ENCODE measurements at places on chromosomes 5 and 9.

- DNase-seq, result no peak
Measured at GRCh38 chr5:126615286-126615685, 14.5 kb downstream of the PHAX start.

GRCh38 chr9:134205672-134206310 lies 41.4 kb upstream of the RNU6ATAC start:
- no peak for DNase-seq

GRCh38 chr9:14348123-14348372 lies 34.1 kb upstream of the NFIB start:
- no peak for DNase-seq

- no peak for DNase-seq
Measured at GRCh38 chr9:71936066-71936465, 24.6 kb downstream of the C9orf85 start.

- DNase-seq, result no peak
Measured at GRCh38 chr9:5852987-5853386, 20.1 kb upstream of the ERMP1 start.

- DNase-seq, result no peak
Measured at GRCh38 chr9:18495065-18495464, 21.1 kb downstream of the ADAMTSL1 start.

DNA sequence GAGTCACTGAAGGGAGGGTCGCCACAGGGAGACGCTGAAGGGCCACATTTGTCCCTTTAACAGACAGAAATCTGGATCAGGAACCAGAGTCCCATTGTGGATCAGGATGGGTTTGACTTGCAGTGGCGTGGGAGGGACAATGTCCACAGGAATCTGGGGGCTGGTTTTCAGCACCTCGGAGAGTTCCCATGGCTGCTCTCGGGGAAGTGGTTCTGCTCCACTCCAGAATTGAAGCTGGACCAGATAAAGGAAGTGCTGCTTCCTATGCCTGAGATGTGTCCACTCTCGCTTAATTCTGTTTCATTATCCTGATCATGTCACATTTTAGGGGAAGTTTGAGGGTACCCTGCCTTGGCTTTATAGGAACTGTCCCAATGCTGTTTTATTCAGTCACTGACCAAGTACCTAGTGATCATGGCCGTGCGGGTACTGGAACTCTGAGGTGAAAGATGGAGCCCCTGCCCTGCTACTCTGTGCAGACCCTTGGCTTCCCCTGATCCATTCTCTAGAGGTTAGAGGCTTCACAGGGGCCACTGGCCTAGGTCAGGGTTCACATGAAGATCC lies 28.7 kb downstream of the ENHO start:
- no peak for DNase-seq

DNA sequence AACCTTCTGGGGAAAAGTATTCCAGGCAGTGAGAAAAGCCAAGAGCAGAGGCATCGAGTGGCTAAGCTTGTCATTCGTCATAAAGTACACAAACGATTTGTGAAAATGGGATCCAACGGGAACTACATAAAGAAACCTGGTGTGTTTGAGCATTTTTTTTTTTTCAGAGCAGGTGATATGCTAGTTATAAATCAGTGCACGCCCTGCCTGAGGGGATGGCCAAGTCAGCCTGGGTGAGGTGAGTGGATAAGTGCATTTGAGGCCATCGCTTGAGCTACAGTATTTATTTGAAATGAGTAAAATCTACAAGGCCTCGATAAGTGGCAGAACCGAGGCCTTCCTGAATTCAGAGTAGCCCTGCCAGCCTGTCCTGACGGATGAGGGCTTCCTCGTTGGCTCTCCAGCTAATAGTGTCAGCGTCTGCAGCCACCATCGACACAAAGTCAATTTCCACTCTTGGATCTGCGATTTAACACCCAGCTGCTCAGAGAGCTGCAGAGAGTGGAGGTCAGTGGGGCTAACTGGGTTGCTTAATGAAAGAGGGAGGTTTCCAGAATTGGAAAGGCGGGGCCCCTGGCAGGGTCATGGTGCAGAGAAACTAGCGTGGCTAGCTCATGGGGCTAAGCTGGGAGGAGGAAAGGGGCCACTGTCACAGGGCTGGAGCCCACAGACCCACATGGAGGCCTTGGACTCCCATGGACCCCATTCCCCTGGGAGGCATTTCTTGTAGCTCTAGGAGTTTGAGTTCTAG lies 27.3 kb downstream of the PPARGC1B start:
- no peak for DNase-seq

- DNase-seq, result no peak
Measured at GRCh38 chr5:32325062-32325461, 12.3 kb upstream of the MTMR12 start.

- no peak for DNase-seq
Measured at GRCh38 chr5:39199335-39199734, 20.0 kb downstream of the FYB1 start.

DNA sequence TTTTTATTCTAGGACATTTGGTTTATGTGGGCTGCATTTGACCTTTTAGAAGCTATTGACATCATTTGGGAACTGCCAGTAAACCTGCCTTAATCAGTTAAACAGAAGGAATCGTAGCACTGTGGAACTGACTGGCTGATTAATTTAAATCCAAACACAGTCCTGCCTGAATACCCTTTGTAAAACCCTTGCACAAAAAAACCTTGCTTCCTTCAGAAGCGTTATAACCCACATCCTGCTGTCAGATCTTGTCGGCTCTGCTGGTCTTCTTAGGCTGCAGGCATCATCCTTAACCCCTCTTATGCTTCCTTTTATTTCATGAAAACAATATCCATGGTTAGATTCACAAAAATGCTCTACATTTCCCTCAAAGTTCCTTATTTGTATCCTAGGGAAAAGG lies 46.3 kb downstream of the PAM start:
- no peak for DNase-seq

GRCh38 chr5:111670826-111671492 lies 86.0 kb downstream of the NREP start:
- no peak for DNase-seq

GRCh38 chr9:95325221-95325620 lies 7.7 kb upstream of the FANCC start:
- DNase-seq, result no peak

DNA sequence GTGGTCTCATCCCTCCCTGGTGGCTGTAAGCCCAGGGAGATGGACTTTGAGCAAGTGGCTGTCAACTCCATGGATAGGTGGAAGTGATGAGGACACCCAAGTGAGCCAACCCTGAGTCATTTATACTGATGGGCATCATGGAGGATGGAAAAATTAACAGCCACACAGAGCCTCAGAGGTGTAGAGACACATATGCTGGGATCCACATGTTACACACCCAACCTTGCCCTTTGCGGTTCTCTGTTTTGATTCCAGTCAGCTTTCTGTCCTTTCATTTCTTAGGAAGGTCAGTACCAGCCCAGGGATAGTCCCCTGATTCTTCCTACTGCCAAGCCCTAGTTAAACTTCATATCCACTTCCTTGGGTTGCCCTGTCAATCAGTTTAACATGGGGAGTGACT lies 51.9 kb downstream of the PSAT1 start:
- no peak for DNase-seq

- no peak for DNase-seq
Measured at GRCh38 chr9:125904155-125904851, 157.1 kb downstream of the PBX3 start.

- DNase-seq, result no peak
Measured at GRCh38 chr5:168299372-168299771, 7.9 kb downstream of the WWC1 start.

DNA sequence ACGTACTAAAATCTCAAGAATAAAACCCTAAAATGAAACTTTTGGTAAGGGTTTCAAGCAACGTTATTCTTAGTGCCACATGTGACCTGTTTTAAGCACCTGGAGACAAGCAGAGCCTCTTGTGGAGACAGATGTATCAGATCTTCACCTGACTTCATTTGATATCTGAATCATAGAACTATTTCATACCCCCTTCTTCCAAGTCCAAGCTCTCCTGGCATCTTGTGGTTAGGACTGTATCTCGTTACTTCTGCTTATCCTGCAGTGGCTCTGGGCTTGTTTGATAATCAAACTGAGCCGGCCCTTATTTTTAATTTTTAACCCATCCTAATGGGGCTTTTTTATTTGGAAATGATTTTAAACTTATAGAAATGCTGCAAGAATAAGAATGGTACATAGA lies 11.1 kb upstream of the FSD1L start:
- DNase-seq, result no peak

DNA sequence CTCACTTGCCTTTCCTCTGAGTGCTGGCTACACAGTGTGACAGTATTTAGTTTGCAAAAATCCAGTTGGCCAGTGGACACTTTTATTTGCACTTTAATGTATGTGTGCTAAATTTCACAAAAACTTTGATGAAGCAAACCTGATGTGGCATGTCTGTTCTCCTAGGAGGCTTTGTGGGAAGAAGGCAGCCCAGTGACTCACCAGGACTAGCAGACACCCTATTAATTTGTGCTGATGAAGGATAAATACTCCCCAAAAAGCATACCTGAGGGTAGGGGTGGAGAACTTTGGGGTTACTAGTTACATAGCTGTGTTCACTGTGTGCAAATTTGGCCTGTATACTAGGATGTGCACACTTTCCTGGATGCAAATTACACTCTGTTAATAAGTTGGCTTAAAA lies 39.3 kb upstream of the IPPK start:
- DNase-seq, result no peak

DNA sequence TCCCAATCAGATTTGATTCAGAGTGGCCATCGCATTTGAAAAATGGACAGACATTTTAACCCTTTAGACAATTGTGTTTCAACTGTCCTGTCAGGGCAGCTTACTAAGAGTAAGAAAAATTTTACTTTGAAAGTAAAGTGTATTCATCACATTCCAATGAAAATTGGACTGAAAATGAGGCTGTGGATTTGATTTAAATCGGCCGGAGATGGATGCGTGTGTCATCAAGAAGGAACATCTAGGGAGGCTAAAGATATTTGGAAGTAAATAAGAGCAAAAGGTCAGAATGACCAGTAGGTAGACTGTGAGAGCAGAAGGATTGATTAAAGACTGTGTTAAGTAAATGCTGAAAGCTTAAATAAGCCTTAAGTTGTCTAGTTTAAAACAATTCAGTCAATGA lies 1.5 kb downstream of the ZCCHC7 start:
- no peak for DNase-seq

DNA sequence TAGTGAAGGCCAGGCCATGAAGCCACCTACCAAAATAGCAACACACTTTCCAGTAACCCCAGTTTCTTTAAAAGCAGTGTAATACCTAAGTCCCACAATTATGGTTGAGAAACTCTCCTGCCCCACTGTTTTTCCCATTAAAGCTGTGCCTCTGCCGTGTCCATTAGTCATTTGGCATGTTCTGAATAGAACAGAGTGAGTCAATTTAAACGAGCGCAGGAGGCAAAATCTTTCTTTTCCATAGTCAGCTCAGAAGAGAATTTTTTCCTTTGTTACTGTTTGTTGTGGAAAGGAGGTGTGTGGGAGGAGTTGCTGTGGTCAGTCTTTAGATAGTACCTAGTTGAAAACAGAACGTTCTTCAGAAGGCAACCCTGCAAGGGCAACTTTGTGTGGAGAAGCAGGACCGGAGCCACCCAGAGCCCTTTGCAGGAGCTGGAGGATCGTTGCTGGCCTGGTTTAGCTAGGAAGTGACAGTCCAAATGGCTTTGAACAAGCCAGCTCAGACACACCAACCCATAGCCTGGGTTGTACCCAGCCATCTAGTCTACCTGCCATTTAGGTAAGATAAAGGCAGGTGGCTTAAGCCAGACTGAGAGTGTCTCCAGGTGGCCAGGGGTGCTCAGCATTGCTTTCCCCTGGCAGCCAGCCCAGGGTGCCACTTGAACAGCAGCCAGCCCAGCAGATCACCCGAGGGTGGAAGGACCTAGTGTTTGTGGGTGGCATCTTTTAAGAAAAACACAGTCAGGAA lies 30.4 kb downstream of the GADD45G start:
- no peak for DNase-seq

GRCh38 chr5:148928141-148928540 lies 101.7 kb downstream of the ADRB2 start:
- no peak for DNase-seq

GRCh38 chr9:87108661-87109060 lies 161.4 kb upstream of the GAS1 start:
- DNase-seq, result no peak

- no peak for DNase-seq
Measured at GRCh38 chr5:39331861-39332381, 32.4 kb downstream of the C9 start.

GRCh38 chr9:92640398-92641091 lies 29.4 kb downstream of the IPPK start:
- no peak for DNase-seq

DNA sequence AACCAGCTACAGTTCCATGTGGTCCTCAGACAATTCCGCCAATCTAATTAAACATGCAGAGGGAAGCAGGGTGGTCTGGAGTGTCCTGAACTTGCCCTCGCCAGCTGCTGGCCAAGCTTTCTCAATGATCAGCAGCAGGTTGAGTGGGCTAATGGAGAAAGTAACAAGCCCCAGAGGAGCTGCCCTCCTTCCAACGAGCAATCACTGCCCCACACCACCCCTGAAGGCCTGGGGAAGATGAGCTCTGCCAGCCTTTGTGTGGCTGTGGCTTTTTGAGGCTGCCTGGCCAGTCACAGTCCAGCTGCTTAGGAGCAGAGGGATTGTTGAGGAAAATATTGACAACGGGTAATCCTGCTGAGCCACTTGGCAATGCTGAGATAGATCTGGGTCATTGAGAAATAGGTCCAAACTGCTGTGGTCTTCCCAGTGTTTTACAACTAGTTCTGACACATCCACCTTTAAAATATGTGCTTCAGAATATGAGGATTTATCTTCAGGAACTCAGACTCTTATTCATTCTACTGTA lies 107.3 kb downstream of the CD180 start:
- DNase-seq, result no peak

- DNase-seq, result no peak
Measured at GRCh38 chr9:137705443-137705863, 86.6 kb downstream of the EHMT1 start.

DNA sequence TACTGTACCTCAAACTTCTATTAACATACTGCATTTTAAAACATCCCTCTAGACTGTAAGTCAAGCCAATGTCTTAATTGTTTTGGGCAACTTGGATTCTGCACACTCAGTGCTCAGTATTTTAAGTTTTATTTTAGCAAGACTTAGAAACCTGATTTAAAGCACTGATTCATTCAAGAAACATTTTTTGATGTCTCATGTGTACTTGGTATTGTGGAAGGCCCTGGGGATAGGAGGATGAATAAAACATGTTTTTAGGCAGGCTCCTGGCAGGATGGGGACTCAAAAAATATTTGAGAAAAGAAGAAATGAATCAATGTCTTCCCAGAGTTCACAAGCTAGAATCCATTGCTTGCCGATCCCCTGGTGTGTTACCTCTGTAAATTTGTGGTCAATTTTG lies 334.0 kb upstream of the PUM3 start:
- no peak for DNase-seq

DNA sequence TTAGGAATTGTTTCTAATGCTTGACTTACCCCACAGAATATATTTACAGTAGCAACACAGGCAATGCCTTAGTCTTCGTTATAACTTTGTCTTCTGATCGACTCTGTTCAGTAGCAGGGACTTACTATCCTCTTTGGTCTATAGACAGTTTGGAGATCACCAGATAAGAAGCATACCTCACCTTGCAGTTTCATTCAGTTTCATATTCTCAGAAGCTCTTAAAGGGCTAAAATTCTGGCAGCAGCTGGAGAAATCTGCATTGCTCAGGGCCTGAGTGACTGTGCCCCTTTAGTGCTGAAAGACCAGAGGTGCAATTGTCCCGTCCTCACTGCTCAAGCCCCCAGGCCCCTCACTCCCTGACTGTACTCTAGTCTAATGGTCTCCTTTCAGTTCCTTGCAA lies 26.0 kb downstream of the ZBTB43 start:
- DNase-seq, result no peak

- DNase-seq, result no peak
Measured at GRCh38 chr5:78908173-78909061, 76.7 kb downstream of the ARSB start.

GRCh38 chr5:167294882-167295680 lies 996.4 kb upstream of the WWC1 start:
- DNase-seq, result no peak

Data from stimulated activated CD8-positive, alpha-beta memory T cell treated with anti-CD3 and anti-CD28 coated beads, Interleukin-15, amount 100 ng/mL, for 1 hour (primary cell).